GM23338 (cell line): ENCODE measurements at places on chromosomes 11 and 22. TPM values are rescaled to one million over a fixed set of nuclear protein-coding genes. Genes with fewer than 3 reads are reported as not detected.

GRCh38 chr22:27232077-27232476 is 569.5 kb downstream of the MN1 start:
- no peaks in the 10 kb centered on the region for H3K4me1 ChIP-seq
- no peak for DNase-seq
- no peak overlapping the region for H3K4me3 ChIP-seq
- H3K36me3 ChIP-seq, result no peaks in the 10 kb centered on the region

DNA sequence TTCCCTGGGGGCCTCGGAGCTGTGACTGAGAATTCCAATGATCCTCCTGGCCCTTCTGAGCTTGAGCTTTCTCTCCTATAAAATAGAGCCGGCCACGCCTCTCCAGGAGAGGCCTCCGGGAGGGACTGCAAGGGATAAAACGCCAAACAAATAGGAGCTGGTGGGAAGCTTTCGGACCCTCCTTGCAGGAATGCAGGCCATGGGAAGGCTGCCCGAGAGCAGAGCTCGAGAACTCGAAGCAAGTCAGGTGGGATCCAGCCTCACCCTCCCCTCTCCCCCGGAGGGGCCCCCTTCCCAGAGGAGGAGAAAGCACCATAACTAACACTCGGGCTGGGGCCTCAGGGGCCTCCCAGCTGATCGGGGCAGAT is 34.6 kb downstream of the FLRT1 start:
- H3K4me3 ChIP-seq, result no peak overlapping the region
- H3K27me3 ChIP-seq, result peaks cover 79% of the 10 kb centered on the region
- H3K4me1 ChIP-seq, result peaks cover 5% of the 10 kb centered on the region; the same call in 1 of the 2 replicates
- no peak overlapping the region for H3K27ac ChIP-seq

GRCh38 chr11:65051398-65051858 is 6.9 kb downstream of the NAALADL1 start:
- peaks cover 3% of the 10 kb centered on the region; the same call in 1 of the 2 replicates for H3K4me1 ChIP-seq
- H3K27me3 ChIP-seq, result peaks cover 7% of the 10 kb centered on the region; the same call in 1 of the 2 replicates
- no peak overlapping the region for H3K4me3 ChIP-seq
- DNase-seq, result no peak
- H3K27ac ChIP-seq, result no peak overlapping the region
- H3K36me3 ChIP-seq, result no peaks in the 10 kb centered on the region

DNA sequence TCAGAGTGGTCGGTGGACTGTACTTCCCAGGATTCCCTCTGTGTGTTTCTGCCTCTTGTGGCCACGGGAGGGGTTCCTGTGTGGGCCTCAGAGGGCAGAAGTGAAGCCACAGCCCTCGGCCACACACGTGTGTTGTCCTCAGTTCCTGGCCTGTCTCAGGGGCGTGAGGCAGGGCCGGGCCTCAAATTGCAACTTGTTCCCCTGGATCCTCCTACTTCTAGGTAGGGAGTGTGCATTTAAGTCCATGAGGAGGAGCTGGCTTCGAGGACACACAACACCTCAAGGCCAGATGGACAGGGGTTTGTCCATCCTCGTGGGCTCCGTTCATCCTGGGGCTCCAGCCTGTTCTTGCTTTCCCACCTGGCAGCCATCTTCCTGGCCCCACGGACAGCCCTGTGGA is 573.0 kb downstream of the TBC1D22A start:
- no peak overlapping the region for H3K27ac ChIP-seq
- no peak for DNase-seq
- no peaks in the 10 kb centered on the region for H3K4me1 ChIP-seq
- no peak overlapping the region for H3K4me3 ChIP-seq
- peaks cover 11% of the 10 kb centered on the region for H3K36me3 ChIP-seq
- H3K27me3 ChIP-seq, result no peaks in the 10 kb centered on the region

DNA sequence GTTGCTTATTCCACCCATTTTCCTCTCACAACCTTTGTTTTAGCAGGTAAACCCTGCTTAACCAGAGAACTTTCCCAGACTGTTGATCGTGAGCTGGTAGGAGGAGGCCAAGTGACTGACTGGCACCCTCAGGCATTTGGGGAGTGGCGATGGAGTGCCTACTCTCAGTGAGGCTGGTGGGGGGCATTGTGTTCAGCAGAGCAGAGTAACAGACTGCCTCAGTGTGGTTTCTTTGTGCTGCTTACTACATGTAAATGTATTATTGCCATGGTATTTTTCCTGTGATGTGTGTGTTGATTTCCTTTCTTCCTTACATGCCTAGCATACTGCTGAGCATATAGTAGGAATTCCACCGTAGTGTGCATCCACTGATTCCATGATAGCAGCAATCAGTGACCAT is 2.6 kb downstream of the MARK2 start:
- H3K4me3 ChIP-seq, result peak overlapping the region; percentile 93
- H3K27ac ChIP-seq, result peak overlapping the region; percentile 80
- H3K36me3 ChIP-seq, result no peaks in the 10 kb centered on the region
- no peaks in the 10 kb centered on the region for H3K27me3 ChIP-seq
- H3K4me1 ChIP-seq, result peaks cover 66% of the 10 kb centered on the region

DNA sequence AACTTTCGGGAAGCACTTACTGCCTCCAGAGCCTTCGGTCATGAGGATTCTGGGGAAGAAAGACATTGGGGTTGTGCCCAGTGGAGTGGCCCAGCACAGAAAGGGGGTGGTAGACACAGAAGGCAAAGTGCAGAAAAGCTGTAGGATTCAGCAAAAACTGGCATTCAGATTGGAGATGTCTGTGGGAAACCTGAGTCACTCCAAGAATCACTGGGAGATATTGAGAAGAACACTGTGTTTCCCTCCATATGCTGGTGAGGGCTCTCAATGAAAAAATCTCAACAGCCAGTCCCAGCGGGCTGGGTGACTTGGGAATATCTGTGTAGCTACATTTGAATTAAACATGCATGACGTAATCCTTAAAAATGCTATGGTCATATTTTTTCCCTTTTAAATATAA is 61.2 kb upstream of the RCN1 start:
- DNase-seq, result no peak
- H3K27me3 ChIP-seq, result no peaks in the 10 kb centered on the region
- no peaks in the 10 kb centered on the region for H3K4me1 ChIP-seq
- H3K4me3 ChIP-seq, result no peak overlapping the region
- H3K27ac ChIP-seq, result no peak overlapping the region

- H3K27me3 ChIP-seq, result no peaks in the 10 kb centered on the region
- H3K4me1 ChIP-seq, result no peaks in the 10 kb centered on the region
- DNase-seq, result no peak
- H3K27ac ChIP-seq, result no peak overlapping the region
- H3K36me3 ChIP-seq, result no peaks in the 10 kb centered on the region
Observed at GRCh38 chr11:115078461-115079438, 400.4 kb downstream of the NXPE2 start.

DNA sequence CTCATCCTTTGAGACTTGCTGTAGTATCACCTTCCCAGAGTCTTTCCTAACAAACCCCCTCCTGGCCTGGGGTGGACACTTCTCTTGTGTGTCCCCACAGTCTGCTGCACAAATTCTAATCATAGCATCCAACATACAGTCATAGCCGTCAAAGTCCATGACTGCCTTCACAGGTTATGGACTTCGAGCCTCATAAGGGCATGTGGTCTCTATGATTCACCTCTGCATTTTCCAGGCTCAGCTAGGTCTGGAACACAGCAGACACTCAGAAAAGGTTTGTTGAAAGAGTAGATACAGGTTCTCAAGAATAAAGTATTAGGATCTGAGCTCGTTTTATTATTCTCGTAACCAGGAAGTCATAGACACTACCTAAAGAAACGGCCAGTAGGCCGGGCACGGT is 13.2 kb upstream of the SCUBE2 start:
- no peaks in the 10 kb centered on the region for H3K4me1 ChIP-seq
- no peak overlapping the region for H3K27ac ChIP-seq
- no peaks in the 10 kb centered on the region for H3K36me3 ChIP-seq
- no peak for DNase-seq

- H3K4me3 ChIP-seq, result peak overlapping the region; percentile 58; the same call in 1 of the 2 replicates
- no peak overlapping the region for H3K27ac ChIP-seq
- peaks cover 65% of the 10 kb centered on the region for H3K4me1 ChIP-seq
- H3K36me3 ChIP-seq, result no peaks in the 10 kb centered on the region
- DNase-seq, result peak; percentile 67
Observed at GRCh38 chr11:31802990-31803812, 7.9 kb downstream of the PAX6 start.

GRCh38 chr11:27456140-27456794 is 16.3 kb downstream of the LGR4 start:
- H3K4me3 ChIP-seq, result no peak overlapping the region
- no peak for DNase-seq
- H3K27me3 ChIP-seq, result no peaks in the 10 kb centered on the region
- H3K36me3 ChIP-seq, result no peaks in the 10 kb centered on the region
- H3K27ac ChIP-seq, result no peak overlapping the region; the same call in 1 of the 2 replicates

DNA sequence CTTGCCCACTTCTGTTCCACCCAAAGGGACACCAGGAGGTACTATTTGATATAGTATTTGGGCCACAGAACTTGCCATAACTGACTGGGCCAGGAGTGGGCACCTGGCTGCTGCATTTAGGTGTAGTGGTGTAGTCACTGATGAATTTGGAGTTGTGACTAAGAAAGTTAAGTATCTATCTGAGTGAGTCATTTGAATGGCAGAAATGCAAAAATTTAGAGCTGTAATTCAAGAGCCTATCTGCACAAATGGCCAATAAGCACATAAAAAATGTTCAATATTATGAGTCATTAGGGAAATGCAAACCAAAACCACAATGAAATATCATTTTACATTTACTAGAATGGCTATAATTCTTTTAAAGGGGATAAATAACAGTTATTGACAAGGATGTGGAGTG is 14.7 kb downstream of the GLYATL2 start:
- H3K27me3 ChIP-seq, result no peaks in the 10 kb centered on the region
- no peak for DNase-seq
- no peak overlapping the region for H3K4me3 ChIP-seq
- H3K4me1 ChIP-seq, result no peaks in the 10 kb centered on the region

The OR52E6 gene
- 0.66 TPM in 1 of 2 replicates, not detected in the other for total RNA-seq

The TNNT3 gene
- not detected in 2 replicates for total RNA-seq

The MS4A7 gene
- 0.07 TPM in 1 of 2 replicates, not detected in the other for total RNA-seq

The MUS81 gene
- total RNA-seq, result 35.5 and 48.6 TPM in 2 replicates

The IL18BP gene
- total RNA-seq, result 5.2 and 11.2 TPM in 2 replicates

The CHKB gene
- 51.2 and 67.0 TPM in 2 replicates for total RNA-seq

The RASD2 gene
- 3.2 and 3.6 TPM in 2 replicates for total RNA-seq
